ENCODE measurements at places on chromosomes 6 and 20.

- no peak for DNase-seq
Observed at GRCh38 chr6:119791736-119792135, 442.2 kb upstream of the MAN1A1 start.

DNA sequence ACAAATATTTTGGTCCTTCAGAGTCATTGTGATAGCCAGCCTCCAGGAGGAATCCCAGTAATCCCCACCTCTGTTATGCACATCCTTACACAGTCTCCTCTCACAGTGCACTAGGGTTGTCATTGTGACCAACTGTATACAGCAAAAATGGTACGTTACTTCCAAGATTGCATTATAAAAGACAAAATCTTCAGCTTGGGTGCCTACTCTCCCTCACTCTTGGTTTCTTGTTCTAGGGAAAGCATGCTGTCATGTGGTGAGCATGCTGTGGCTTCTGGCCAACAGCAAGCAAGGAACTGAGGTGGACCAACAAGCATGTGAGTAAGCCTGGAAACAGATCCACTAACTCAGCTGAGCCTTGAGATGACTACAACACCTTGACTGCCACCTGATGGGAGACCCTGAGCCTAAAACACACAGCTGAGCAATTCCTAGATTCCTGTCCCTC is 130.1 kb upstream of the DST start:
- DNase-seq: no peak

- no peak for DNase-seq
Observed at GRCh38 chr20:49635866-49636265, 67.9 kb upstream of the PTGIS start.

DNA sequence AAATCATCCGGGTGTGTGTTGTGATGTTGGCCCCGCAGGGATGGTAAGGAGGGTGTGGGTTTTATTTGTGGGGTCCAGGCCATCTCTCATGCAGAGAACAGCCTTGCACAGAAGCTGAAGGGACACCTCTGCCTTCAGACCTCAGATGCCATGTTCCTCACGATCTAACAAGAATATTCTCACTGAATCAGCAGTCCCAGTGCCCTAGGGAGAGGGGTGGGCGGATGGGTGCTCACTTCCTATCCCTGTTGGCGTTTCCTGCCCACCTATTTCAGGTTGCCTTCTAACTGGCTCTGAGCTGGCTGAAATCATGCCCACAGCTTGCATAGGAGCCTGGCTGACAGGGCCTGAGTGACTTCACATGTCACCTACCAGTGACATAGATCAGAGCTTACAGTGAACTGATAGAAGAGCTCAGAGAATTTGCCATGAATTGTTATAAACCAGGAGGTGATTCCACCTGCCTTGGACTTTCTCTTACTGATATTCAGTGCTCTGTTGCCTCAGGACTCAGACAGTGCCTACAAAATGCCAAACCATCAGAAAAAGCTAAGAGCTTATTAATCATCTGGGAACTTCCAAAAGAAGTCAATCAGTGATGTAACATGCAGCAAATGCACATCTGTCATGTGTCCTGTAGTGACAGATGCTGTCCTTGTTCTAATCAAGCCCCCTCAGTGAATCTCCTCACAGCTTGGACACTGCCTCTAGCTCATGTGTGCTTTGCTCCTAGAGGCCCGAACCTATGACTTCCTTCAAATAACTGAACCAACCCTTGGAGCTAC is 285.8 kb upstream of the PRND start:
- no peak for DNase-seq

DNA sequence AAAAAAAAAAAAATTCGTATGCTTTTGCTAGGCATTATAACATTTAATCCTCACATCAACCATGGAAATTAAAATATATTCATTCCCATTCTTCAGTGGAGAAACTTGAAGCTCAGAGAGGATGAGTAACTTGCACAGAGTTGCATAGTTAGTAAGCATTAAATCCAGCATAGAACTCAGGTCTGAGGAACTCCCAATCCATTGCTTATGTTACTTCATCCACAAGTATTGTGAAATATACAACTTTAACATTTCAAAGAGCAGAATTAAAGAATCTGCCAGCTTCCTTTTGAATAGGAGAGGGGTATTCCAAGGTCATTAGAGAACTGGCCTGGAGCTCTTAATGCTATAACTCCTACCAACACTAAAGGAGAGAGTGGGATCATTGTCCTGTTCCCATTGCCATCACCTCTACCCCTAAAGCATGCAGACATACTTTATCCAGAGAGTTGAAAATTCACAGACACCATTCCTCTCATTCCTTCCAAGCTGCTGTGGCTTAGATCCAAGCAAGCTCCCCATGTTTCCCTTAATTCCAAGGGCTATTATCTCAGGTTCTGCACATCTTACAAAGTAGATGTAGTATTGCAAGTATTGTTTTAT is 91.9 kb downstream of the FLRT3 start:
- DNase-seq: no peak

GRCh38 chr20:40283689-40284088 is 405.3 kb downstream of the MAFB start:
- no peak for DNase-seq

- DNase-seq: no peak
Observed at GRCh38 chr20:1627200-1627550, 7.4 kb upstream of the SIRPB1 start.

- no peak for DNase-seq
Observed at GRCh38 chr6:4371207-4371921, 236.0 kb upstream of the ECI2 start.

DNA sequence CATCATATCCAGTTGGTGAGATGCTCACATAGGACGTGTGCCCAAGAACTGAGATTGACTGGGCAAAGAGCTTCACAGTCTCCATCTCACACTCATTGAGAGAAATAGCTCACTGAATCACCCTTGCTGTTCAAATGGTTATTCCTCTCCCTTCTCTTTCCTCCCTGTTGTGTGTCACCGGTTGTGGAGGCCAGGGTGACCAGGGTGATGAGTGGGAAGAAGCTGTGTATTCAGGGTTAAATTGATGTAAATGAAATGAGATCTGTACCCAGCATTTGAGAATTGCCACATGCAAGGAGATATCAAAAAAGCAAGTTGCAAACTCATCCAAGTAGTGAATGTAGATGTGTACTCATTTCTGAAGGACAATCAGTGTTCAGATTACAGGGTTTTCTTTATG is 36.6 kb upstream of the VAPB start:
- DNase-seq: no peak

GRCh38 chr20:44576297-44576696 is 6.1 kb upstream of the PKIG start:
- no peak for DNase-seq

DNA sequence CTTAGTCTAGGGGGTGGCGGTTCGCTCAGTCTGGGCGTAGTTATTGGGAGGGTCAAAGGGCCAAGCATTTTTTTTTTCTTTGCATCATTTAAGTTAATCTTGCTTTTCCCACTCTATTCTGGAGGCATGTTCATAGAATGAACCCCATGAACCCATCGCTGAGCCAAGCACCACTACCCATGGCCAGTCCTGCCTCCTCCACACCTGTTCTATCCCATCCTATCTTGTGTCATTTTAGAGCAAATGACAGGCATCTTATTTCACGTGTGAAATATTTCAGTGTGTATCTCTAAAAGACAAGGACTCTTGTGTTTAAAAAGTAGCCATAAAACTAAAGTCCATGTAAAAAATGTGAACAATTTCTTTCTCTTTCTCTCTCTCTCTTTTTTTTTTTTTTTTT is 13.9 kb downstream of the SRC start:
- DNase-seq: no peak

GRCh38 chr6:130203370-130203769 is 19.4 kb downstream of the SAMD3 start:
- DNase-seq: no peak

GRCh38 chr20:41078329-41078728 is 49.7 kb downstream of the TOP1 start:
- peak; percentile 33 for DNase-seq

DNA sequence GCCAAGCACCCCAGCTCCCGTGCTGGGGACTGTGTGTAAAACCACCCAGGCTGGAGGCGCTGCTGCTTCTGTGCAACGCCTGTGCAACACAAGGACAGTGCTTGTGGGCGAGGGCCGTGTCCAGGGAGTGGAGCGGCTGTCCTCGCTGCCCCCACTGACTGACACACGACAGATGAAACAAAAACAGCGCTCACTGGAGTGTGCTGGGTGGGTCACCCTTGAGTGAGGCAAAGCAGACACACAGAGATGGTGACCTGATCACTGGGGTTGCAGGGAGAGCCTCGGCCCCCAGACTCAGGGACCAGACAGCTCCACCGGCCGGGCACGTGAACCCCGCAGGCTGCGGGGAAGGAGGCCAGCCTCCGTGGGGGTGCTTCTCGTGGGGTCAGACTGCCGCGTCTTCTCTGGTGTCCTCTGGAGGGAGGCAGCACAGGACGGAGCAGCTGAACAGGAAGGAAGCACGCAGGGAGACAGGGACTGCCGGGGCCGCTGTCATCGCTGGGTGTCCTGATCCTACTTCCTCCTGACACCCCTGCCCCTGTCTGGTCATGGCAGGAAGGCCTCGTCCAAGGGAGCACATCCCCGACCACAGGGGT is 75.9 kb upstream of the CST7 start:
- DNase-seq: no peak

- peak; percentile 79 for DNase-seq
Observed at GRCh38 chr6:2848851-2849250, 7.2 kb upstream of the SERPINB1 start.

- DNase-seq: no peak
Observed at GRCh38 chr6:45721665-45722064, 294.0 kb downstream of the CLIC5 start.

- DNase-seq: peak; percentile 46
Observed at GRCh38 chr6:89970609-89971337, 76.5 kb downstream of the GJA10 start.

Data from CD4-positive, alpha-beta T cell treated with Interleukin-21 for 1 hour (primary cell).